ENCODE measurements at places on chromosomes 7 and 10.

DNA sequence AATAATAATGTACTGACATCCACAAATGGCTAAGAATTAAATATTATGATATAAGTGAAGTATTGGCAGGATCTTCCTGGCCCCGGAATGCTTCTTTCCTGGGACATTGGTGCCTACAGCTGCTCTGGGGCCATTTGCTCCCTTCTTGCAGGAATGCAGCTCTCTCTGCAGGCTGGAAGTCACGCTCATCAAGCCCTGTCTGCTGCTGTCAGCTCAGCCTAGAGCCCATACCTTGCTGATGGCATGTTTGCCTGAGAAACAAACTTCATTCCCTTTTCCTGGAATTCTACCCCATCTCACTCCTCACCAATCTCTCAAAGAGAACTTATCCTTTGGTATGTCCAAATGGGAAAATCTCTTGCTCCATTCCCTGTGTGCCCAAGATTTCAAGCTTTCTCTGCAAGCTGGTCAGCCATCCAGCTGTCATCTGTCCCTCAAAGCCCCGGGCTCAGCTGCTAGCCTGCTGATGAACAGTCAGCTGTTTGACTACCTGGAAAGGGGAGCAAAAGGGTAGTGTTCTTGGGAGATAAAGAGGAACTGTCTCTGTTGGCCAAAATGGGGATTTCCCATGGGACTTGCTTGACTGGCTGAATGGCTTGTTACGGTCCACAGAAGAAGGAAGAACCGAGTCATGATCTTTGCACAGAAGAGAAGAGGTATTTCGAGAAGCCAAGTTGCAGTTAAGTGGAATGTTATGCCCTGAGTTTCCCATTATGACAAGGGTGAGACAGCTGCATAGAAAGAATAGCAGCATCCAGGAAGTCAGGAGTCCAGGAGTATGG, 12.0 kb upstream of the RASSF4 start:
- no peak for DNase-seq

GRCh38 chr10:58693919-58694318, 181.2 kb downstream of the BICC1 start:
- DNase-seq, result no peak

- no peak for DNase-seq
These were observed 85.3 kb downstream of the CALN1 start for GRCh38 chr7:72326811-72327210.

GRCh38 chr10:25068152-25069058, 52.0 kb downstream of the THNSL1 start:
- peak; percentile 52 for DNase-seq

DNA sequence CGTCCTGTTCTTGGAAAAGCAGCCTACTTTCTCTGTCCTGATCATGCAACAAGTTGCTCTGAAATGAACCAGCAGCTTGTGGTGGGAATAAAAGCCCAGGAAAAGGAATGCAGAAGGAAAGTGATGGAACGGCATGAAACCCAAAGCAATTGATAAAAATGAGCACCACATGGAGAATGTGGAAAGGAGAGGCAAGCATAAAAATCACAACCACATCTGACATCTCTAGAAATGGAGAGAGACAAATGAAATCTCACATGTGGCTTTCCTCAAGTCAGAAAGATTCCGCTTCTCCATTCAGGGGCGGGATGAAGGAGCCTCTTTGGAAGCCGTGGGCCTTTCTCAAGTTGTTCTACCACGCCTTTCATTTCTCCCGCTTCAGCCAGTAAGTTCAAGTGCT, 631.7 kb upstream of the GALNT17 start:
- DNase-seq, result no peak

- DNase-seq, result no peak
These were observed 75.9 kb upstream of the NEUROD6 start for GRCh38 chr7:31416381-31416870.

DNA sequence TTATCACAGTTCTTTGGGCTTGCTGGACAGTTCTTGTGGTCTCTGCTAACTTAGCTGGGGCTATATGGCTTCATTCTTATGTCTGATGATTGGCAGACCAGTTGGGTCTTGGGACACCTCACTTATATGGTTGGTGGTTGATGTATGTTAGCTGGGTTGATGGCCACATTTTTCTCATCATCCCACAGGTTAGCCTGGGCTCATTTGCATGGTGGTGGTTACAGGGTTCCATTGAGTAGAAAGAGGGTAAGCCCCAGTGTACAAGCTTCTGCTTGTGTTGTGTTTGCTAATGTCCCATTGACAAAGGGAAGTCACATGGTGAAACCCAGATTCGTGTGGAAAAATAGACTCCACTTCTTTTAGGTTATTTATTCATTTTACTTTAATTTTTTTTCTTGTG, 40.6 kb downstream of the TMEM60 start:
- no peak for DNase-seq

- DNase-seq, result no peak
These were observed 245.1 kb downstream of the CAMK1D start for GRCh38 chr10:12594448-12594944.

GRCh38 chr7:97512441-97513207, 219.3 kb upstream of the TAC1 start:
- DNase-seq, result no peak

DNA sequence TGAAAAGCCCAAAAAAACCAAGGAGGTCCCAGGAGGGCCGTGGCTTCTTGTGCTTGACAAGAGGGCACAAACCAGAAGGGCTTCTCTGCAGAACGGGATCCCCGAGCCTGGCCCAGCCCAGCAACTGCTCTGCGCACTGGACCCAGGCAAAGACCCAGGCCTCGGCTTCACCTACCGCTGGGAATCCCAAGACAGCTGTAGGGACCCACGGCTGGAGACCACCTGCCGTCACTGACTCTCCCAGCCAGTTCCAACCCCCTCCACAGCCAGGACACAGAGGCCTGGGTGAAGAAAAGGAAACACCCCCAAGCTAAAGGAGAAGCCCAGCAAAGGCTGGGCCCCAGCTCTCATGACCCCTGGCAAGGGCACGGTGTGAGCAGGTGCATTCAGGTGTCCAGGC, 24.3 kb downstream of the PDGFA start:
- DNase-seq, result no peak

- no peak for DNase-seq
These were observed 104.5 kb downstream of the SH3PXD2A start for GRCh38 chr10:103750836-103751235.

DNA sequence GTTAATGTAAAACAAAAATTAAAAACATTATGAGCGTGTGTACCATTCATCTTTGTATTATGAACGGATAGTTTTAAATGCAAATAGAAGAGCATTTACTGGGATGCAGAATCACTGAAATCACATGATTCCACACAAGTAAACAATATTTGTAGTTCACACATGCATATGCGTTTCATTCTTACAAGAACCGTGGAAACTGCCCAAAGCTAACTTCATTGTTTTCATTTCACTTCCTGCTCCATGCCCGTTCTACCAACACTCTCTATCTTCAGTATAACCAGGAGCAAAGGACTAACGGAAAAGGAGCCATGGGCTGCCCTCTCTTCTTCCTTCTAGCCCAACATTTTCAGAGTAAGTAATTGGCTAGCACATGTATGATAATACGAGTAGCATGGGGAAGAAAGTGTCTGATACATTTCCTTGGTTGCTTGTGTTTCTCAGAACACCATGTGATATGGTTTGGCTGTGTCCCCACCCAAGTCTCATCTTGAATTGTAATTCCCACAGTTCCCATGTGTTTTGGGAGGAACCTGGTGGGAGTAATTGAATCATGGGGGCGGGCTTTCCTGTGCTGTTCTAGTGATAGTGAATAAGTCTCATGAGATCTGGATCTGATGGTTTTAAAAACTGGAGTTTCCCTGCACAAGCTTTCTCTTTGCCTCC, 38.8 kb downstream of the ZNF783 start:
- DNase-seq, result no peak

DNA sequence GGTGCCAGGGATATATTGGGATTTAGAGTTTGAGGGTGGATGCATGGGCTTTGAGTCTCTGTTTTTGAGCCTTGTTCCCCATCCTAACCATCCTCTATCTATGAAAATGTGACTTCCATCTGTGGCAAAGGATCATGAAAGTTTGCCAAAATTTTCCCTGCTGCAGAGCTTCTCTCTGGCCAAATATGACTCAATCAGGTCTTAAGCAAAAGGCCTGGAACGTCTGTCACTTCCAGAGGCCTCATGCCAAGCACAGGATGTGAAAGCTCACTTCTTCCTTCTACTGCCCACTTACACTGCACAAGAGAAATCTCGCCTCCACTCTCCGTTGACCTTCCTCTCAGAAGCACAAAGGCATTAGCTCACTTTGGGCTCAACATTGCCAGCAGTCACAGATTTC, 696.9 kb upstream of the NRP1 start:
- peak; percentile 14 for DNase-seq

DNA sequence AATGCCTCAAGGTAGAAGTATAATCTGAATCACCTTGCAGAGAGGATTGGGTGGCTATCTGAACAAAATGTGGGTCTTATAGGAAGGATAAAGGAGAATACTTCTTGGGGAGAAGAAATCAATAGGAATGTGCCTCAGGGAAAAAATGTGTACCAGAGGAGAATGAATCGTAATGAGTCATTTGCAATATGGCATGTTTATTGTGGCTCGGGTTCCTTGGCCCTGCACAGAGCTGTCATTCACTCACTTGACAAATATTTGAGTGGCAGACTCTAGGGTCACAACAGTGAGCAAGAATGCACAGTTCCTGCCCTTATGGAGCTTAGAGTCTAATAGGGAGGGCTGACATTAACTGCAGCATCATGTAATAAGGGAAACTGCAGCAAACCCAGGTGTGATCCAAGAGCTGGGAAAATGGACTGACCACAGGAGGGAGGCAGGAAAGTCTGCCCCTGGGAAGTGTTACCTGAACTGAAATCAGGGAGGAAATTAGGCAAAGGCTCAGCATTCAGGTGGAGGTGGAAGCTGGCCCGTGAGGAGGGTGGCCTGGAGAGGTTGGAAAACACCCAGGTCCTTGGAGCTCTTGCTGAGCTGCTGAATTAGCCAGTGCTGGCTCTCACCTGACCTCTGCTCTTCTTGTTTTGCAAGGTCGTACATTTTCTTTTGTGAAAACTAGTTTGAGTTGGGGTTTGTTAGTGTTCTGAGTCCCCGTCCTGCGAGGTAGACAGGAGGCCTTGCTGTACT, 203.9 kb downstream of the FRMD4A start:
- DNase-seq, result no peak

- no peak for DNase-seq
These were observed 8.2 kb upstream of the MAGI2 start for GRCh38 chr7:79461660-79462059.

DNA sequence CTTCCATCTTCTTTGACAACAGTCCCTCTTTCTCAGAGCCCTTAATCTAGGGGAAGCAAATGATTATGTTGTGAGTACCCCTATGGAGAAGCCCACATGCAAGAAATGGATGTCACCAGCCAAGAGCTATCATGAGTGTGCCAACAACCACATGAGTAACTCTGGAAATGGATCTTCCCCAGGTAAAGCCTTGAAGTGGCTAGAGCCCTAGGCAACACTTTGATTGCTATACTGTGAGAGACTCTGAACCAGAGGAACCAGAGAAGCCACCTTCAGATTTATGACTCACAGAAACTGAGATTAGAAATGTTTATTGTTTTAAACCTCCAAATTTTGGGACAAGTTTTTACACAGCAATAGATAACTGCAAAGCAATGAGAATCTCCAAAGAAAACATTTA, 60.9 kb upstream of the COL1A2 start:
- no peak for DNase-seq

GRCh38 chr7:7498856-7499255, 36.8 kb downstream of the COL28A1 start:
- DNase-seq, result no peak

DNA sequence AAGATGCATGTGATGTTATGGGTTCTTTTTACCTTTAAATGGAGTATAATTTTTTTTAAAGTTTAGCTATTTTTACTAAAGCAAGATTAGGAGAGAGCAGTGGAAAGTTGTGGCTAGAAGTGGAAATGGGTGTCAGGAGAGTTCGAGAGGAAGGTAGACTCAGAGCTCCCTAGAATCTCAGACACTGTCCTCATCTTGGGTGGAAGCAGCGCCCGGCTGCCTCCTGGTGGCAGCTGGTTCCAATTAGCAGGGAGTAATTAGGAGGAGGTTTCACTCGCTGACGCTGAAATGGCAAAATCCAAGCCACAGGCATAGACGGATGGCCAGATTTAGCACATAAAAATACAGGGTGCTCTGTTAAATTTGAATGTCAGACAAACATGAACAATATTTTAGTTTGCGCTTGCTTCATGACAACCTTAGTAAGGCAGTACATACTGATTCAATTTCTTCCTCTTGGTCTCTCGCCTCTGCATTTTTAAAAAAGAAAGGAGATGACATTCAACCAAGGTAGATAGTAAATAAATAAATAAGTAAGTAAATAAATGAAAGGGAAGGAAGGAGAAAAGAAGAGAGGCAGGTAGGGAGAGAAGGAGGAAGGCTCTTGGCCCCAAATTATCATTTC, 58.5 kb downstream of the LGI1 start:
- DNase-seq, result no peak

DNA sequence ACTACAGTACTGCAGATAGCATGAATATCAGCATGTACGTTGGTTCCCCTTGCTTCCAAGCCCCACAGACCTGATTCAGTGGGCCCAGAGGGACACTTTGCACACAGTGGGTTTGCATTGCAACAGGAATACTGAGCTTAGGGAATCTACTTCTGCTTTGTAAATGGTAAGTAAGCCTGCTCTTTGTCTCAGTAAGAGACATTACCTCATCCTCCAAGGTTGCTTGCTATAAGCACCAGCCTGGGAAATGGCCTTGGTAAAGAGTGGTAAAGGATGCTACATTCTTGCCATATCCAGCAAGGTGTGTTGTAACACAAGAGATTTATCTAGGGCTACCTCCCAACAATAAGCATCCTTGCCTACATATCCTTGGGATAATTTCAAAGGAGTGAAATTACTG, 730.5 kb downstream of the INHBA start:
- no peak for DNase-seq

GRCh38 chr10:105974803-105975456, 1189.6 kb downstream of the SORCS1 start:
- DNase-seq, result no peak

DNA sequence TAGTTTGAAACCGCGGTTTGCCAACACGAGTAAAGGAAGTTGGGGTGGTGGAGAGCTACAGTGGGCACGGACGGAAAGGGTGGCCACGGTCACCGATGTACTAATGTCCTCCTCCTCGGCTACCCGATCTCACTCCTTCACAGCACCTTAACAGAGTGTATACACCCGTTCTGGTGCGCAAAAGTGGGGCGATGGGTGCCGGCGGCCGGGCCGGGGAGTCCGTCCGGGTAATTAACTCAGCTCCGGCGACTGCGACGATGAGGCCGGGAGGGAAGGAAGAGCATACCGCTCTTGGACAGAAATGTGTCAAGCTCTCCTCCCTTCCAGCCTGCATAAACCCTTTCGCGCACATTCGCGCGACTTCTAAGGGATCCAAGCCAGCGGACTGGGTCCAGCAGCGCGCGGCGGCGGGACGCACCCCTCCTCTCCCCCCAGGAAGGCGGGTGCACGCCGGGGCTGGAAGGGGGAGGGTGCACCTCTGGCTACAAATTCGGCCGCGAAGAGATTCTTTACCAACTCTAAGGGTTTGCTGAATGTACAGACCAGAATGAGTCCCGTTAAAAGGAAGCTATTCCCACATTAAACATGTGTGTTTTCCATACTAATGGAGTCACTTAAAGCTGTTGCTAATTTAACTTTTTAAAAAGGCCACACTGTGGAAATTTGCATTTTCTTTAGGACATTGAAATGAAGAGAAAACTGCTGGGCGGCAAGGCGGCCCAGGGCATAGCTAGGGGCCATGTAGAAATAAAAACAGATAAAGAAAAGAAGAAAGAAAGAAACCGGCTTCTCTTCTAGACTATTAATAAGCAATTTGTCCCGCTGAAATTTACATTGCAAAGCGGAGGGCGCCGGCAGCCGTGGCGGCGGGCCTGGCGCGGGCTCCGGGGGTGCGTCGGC, 6.6 kb upstream of the EBF3 start:
- DNase-seq, result no peak

Measured in HS-5 (cell line).